ENCODE measurements at places on chromosomes 13 and 19. TPM values are rescaled to one million over a fixed set of nuclear protein-coding genes. Genes with fewer than 3 reads are reported as not detected.
A peak's percentile ranks its signal among the peaks of the same experiment; 100 is the strongest.

DNA sequence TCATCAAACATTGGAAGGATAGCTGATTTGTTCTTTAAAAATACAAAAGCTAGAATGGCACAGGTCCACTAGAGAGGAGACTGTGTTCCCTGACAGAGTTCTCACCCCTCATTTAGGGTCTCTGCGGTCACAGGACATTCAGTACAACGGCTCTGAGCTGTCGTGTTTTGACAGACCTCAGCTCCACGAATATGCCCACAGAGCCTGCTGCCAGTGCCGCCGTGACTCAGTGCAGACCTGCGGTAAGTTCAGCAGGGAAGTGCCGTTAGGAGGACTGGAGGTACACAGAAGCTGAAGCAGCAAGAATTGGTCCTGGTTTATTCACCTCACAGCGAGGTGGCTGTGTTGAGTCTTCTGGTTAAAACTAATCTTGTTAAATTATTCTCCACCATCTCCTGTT lies 90.0 kb downstream of the TNFRSF19 start:
- peak overlapping the region; percentile 25 for H3K27ac ChIP-seq
- no peaks in the 10 kb centered on the region for H3K36me3 ChIP-seq
- H3K4me1 ChIP-seq, result peaks cover 4% of the 10 kb centered on the region
- H3K27me3 ChIP-seq, result no peaks in the 10 kb centered on the region

DNA sequence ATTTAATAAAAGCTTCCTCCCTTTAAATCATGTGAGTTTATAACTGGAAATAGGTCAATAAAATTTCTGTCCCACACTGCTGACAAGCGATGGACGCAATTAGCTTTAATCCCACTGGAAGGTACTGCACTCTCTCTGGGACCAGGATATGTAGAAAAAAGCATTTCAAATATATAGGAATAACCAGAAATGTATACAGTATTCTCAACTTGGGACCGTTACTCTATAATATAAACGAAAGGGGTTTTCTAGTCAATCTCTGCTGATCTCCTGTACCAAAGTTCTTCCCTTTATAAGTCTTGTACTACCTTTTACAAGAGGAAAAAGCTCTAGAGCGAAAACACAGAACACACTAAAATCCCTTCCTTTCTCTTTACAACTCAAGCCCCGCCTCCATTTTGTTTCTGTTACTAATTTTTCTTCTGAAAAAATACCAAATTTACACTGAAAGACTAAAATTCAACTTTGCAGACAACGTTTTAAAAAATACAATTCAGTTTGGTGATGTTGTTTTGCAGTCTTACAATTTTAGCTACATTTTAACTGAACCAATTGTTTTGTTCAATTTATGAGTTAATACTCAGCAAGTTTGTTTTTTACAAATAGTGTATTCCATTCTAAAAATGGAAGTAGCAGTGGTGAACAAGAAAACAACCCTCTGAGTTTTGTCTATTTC lies 1.7 kb upstream of the USPL1 start:
- H3K27ac ChIP-seq, result peak overlapping the region; percentile 100
- DNase-seq, result no peak
- H3K36me3 ChIP-seq, result no peaks in the 10 kb centered on the region
- H3K27me3 ChIP-seq, result no peaks in the 10 kb centered on the region
- no peaks in the 10 kb centered on the region for H3K4me1 ChIP-seq
- peak overlapping the region; percentile 68 for H3K4me3 ChIP-seq

Gene CKM
- total RNA-seq, result 42.8 TPM

DNA sequence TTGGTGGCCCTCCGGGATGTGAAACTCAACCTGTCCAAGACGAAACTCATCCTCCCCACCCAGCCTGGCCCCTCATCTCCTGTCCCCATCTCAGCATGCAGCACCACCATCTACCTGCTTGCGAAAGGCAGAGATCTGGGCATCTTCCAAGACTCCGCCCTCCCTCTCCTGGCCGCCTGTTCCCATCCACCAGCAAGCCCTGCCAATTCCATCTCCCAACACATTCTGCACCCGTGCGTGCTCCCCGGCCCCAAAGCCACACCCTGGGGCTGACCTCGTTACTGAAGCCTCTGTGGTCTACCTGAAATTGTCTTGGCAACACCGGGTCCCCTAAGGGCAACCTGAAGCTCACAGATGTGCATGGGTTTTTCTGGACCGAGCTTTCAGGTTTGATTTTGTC lies 13.2 kb upstream of the CAMSAP3 start:
- H3K27me3 ChIP-seq, result no peaks in the 10 kb centered on the region
- no peak overlapping the region for H3K27ac ChIP-seq
- no peak overlapping the region for H3K4me3 ChIP-seq

Gene UGGT2
- 21.1 TPM for total RNA-seq

All from prostate gland (tissue), 2 donors.